ENCODE measurements at places on chromosomes 2 and 18. TPM values are rescaled to one million over a fixed set of nuclear protein-coding genes. Genes with fewer than 3 reads are reported as not detected.

GRCh38 chr2:15687243-15687642, 95.6 kb downstream of the DDX1 start:
- DNase-seq = no peak

- DNase-seq = no peak
Observed at GRCh38 chr2:206217743-206218142, 56.7 kb upstream of the ZDBF2 start.

GRCh38 chr18:8050616-8051329, 483.7 kb downstream of the PTPRM start:
- no peak for DNase-seq

- peak; percentile 8 for DNase-seq
Observed at GRCh38 chr2:239833269-239834109, 191.7 kb downstream of the NDUFA10 start.

The ATF2 gene
- total RNA-seq = 83.0 TPM

The RAB6D gene
- 2.5 TPM for total RNA-seq

GRCh38 chr18:48048251-48048650, 117.8 kb upstream of the SMAD2 start:
- DNase-seq = no peak

The MPP4 gene
- total RNA-seq = not detected

- no peak for DNase-seq
Observed at GRCh38 chr2:240503375-240503774, 54.4 kb downstream of the ANKMY1 start.

The C2orf78 gene
- total RNA-seq = 18.6 TPM

- no peak for DNase-seq
Observed at GRCh38 chr2:104388296-104388695, 465.6 kb upstream of the POU3F3 start.

DNA sequence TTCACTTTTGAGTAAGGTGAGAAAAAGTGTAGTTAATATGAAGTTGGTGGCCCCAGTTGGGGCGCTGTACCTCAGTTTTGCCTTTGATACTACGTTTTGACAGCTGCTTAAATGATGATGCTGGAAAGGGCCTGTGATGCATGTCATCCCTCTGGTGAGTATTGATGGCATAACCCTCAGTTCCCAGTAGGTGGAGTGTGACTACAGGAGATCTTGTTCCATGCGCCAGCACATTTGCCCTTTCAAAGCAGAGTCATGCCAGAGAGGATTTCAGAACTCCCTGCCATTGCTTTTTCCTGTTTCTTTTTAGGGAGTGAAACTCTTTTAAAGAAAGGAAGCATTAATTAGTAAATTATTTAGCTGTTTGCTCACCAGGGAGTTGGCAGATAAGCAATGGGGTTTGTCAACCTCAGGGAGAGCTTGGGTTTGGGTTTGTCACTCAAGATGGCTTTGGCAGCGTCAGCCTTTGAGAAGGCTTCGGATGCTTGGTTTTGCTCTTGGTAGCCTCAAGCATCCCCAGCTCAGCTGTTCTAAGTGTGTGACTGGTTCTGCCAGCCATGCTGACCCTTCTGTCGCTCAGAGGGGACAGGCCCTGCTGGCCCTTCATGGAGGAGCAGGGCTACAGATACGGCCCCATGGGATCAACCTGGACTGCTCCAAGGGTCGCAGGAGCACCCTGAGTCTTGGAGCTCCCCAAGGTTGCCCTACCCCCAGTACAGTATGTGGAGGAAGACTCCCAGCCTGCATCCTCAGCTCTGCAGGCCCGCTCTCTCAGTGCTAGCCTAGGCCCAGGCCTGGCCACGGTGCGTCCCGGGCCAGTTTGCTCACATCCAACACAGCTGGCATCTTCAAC, 29.1 kb downstream of the ARMC9 start:
- peak; percentile 83 for DNase-seq

DNA sequence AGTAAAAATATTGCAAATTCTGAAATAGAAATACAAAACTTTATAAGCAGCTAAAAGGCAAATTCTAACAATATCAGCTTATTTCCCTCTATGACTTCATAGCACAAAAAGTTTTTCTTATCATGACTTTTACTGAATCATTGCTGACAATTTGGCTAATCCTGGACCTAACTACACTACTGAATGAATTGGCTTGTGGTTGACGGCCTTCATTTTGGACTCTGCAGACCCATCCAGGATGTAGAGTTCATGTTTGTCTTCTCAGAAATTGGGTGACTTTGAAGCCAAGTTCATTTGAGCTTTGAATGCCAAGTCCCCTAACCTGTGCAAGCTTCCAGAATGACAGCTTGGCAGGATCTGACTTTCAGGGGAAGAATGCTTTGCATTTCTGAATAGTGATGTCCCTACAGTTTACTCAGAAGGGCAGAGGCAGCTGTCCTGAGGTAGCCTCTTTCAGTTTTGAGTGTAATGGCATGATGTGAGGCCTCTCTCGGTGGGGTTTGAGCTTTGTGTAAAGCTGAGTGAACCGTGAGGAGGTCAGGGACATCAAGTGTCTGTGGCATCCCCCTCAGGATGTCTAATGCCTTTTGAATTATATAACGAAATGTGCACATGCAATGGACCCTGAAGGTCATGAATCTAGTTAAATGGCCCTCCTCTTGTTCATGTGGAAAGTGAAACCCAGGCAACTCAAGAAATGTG, 48.0 kb downstream of the EFEMP1 start:
- no peak for DNase-seq

- peak; percentile 34 for DNase-seq
Observed at GRCh38 chr18:4193086-4193485, 262.0 kb downstream of the DLGAP1 start.

DNA sequence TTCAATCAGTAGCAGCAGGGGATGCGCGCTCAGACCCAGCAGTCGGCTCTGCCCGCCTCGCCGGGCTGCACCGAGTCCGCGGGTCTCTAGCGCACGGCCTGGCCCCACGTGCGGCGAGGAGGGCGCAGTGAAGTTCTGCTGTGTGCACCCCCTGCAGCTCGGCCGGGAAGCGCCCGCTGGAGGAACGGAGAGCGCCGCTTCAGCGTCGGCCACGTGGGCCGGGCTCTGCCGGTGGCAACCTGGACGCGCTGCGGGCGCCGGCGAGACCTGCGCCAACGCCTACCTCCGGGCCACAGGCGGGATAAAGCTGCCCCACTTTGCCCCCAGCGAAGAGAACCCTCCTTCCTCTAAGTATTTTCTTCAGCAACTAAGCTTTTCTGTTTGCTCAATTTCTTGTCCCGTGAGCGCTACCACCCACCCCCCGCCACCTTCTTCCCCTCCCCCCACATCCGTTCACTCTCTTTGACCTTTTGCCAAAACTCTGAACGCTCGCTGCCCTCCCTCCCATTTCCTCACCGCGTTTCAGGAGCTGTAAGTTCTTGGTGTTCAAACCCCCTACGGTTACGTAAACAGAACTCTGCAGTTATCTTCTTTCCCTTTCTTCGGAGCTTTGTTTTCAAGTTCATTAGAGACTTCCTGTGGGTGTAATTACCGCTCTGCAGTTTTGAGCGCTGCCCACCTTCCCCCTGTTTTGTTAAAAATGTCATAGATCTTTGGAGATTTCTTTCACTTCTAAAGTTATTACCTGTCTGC, 42.6 kb upstream of the EDAR start:
- DNase-seq = peak; percentile 43

- no peak for DNase-seq
Observed at GRCh38 chr2:109660046-109660860, 46.1 kb downstream of the SOWAHC start.

The ANO7 gene
- total RNA-seq = 1.9 TPM

The CAD gene
- total RNA-seq = 66.9 TPM

DNA sequence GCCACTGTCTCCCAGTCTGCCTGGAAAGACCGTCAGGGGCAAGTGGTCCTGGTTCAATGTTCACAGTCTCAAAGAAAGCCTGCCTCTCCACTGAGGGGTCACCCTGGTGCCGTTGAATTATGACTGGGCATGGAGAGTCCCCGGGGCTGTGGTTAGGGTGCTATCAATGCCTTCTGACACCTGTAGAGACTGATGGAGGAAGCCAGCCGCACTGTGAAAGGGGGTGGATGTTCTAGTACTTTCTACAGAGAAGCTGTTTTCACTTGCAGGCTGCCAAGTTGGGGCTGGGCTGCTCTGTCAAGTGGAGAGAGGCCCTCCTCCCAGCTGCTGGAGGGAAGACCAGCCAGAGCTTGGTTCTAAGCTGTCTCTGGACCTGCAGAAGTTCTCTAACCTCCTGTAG, 80.5 kb downstream of the BCL2L11 start:
- DNase-seq = no peak

DNA sequence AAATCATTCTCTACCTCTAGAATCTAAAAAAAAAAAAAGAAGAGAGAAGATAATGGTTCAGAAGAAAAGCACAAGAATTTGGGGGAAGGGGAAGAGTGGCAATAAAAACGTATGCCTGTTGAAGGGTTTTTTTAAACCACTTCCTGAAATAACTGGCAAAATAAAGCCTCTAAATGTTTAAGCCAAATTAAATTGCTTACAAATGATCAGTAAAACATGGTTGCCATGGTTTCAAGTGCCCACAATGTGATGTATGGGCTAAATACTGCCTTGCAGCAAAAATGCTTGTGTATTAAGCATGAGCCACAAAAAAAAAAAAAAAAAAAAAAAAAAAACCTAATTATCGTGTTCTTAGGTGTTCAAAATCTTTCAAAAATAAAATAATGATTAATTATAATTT, 60.8 kb downstream of the RBM43 start:
- DNase-seq = no peak

DNA sequence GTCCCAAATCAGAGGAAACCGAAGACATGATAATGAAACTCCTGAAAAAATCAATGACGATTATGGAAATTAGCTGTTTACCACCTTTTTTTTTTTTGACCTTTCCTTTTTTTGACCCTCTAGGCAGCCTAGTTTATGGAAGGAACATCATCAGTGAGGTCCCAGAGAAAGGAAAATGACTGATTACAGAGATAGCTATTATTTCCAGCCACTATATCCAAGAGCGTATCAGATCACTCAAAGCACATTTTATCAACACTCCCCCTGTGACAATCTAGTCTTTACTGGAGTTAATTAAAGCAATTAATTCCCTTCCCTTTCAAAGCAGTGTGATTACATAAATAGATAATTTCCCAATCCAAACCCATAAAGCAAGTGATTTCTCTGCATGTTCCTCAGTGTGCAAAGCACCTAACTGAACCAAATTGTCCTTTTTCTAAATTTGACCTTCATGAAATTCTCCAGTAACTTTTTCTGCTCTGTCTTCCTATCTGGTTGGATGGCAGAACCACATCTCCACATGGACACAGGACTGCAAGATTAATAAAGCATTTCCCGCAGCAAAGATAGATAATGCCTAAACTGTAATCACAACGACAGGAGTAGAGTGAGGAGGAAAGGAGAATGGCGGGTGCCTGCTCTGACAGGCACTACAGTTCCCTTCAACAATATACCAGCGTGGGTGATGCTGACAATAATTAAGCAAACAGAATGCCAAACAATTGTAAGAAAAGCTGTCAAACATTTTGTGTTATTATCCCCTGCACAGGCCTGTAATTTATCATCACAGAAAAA, 194.4 kb downstream of the SLC8A1 start:
- no peak for DNase-seq

The FBXO11 gene
- 101 TPM for total RNA-seq

GRCh38 chr2:209977386-209978239, 24.8 kb upstream of the RPE start:
- DNase-seq = no peak

The CCNT2 gene
- total RNA-seq = 49.3 TPM

The PDE11A gene
- 3.3 TPM for total RNA-seq

GRCh38 chr2:100178864-100179263, 36.5 kb upstream of the AFF3 start:
- DNase-seq = no peak

The LDLRAD4 gene
- total RNA-seq = 42.2 TPM

DNA sequence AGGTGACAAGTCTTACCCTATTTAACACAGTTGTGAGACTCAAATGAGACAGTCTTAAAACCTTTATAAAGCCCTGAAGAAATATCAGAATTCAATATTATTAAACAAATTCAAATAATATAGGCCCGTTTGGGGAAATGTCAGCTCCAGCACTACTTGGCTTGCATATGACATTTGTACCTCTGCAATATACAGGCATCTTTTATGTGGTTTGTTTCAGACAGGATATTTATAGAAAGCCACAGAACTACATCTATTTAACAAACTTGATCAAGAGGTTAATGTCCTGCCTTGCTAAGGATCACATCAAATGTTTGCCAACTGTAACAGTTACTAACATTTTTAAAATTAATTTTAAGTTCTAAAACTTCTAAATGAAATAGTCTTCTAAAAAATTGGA, 3.2 kb upstream of the MREG start:
- DNase-seq = no peak

- no peak for DNase-seq
Observed at GRCh38 chr2:239155806-239156480, 244.9 kb downstream of the HDAC4 start.

The OSR1 gene
- 8.9 TPM for total RNA-seq

The CCDC121 gene
- total RNA-seq = 10.2 TPM

DNA sequence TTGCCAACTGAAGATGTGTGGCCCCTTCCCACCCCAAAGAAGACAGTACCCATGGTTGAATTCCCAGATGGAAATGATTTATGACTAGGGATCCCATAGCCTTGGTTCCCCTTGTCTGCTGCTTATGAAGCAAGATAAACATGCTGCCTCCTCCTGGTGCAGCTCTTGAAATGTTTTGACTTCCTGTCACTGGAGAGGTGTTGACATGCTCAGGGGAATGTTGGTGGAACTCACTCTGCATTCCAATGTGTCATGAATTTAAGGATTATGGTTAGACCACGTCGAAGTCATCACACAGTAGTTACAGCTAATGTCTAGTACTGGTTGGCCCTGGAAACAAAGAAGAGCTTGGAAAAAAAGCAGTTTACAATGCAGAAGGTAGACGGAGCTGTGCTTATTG, 69.0 kb upstream of the FAM110C start:
- no peak for DNase-seq

DNA sequence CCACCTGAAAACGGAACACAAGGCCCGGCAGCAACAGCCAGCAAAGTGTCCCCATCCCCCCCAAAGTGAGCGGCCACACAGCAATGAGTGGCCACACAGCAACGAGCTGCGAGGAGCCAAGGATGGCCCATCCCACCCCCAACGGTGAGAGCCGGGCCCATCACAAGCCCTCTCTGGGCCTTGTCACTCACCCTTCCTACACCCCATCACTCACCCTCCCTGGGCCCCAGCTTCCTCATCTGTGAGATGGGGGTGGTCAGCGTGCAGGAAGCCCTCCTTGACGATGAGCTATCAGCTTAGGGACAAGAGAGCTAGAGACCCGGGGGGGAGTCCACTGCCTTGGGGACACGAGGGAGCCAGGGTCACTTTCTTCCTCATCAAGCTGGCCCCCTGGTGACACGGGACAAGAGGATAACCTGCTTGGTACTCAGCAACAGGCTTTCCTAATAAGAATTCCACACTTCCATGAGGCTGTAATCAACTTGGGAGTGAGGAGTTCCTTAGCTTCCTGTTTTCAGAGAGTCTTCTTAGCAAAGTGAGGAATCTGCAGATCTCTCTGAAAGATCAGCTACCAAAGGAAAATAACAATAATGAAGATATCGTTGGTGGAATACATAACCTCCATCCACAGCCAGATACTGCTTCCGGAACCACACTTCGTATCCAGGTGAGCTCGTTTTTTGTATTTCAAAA, 92.8 kb downstream of the HDAC4 start:
- peak; percentile 13 for DNase-seq

The CFC1 gene
- total RNA-seq = 2.0 TPM

- no peak for DNase-seq
Observed at GRCh38 chr2:167398873-167399272, 510.6 kb downstream of the XIRP2 start.

- DNase-seq = no peak
Observed at GRCh38 chr2:198311020-198311419, 506.6 kb downstream of the PLCL1 start.

Data from testis (tissue), 5 donors.